ENCODE measurements at places on chromosomes 1 and 21.
A peak's percentile ranks its signal among the peaks of the same experiment; 100 is the strongest.

DNA sequence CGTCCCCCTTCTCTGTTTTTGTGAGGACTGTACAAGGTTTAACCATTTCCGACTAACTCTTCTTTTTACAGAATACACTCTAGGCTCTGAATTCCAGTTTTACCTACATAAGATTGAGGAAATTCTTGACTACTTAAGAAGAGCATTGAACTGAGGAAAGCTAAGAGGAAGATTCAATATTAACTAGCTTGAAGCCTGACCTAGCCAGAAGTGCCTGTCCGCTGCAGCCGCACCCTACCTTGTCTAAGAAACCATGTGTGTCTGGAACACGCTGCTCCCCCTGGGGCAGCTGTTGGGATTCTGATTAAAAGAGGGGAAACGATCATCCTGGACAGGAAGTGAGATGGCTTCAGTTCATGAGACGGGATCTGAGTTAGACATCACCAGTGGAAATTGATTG, 28.9 kb downstream of the CA6 start:
- DNase-seq: no peak

DNA sequence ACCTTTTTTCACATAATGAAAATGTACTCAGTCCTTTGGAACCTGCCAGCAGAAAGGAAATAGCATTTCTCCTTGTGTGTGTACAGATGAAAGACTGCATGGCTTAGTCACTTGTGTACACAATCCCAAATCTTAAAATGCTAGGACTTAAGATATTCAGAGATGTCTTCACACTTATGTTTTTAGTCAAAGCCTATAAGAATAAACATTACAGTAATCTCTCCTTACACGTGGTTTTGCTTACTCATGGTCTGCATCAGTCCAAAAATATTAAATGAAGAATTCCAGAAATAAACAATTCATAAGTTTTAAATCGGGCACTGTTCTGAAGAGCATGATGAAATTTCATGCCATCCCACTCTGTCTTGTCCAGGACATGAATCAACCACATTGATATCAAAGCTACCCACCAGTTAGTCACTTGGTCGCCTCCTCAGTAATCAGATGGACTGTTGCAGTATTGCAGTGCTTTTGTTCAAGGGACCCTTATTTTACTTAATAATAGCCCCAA, 75.7 kb upstream of the RRP15 start:
- DNase-seq: no peak

DNA sequence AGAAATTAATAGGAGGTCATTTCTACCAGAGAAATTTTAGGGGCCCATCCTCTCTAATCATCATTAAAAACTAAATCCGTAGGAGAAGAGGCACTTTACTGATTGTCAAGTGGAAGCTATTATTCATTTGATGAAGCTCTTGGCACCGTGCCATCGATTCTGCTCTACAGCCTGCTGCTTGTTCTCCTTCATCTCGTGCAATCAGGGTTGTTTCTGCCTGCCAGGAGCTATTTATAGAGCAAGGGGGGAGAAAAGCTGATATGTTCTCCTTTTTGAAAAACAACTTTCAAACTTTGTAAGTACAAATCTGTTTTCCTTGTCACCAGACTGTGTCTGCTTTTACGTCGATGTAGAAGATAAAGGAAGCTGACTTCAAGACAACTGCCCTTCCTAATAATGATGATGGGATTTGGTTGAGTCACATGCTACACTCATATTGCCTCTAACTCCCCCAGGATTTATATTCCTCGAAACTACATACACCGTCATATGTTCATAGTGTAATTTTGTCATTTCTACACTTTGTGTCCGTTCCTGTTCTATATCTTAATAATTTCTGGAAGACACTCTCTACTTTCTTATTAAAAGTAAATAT, 169.6 kb upstream of the LHX8 start:
- DNase-seq: no peak

DNA sequence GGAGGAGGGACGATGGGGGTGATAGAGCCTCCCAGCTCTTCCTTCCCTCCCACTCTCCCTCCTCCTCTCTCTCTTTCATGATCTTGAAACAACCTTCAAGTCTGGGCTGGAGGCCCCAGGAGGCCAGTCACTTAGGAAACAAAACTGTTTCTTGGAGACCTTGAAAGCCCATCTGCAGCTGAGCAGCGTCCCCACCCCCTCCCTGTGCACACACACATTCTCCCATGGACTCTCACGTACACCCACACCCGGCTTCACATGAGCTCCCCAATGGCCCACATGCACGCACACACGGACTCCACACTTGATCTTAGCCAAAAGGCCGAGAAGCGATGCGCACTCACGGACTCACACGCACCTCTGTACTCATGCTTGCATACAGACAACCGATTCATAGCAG, 3.2 kb upstream of the ATP1A2 start:
- no peak for DNase-seq

DNA sequence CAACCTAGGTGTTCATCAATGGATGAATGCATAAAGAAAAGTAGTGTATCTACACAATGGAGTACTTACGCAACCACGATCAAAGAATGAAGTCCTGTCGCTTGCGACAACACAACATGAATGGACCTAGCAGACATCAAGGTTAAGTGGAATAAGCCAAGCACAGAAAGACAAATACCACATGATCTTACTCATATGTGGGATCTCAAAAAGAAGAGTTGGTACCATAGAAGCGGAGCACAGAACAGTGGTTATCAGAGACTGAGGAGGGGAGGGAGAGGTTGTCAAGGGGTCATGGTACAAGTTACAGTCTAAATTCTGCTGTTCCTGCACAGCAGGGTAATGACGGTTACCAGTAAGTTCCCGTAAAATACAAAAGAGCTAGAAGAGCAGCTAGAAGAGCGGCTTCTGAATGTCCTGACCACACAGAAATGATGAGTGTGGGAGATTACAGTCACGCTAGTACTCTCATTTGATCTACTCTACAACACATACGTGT, 36.7 kb downstream of the NPHP4 start:
- no peak for DNase-seq

- no peak for DNase-seq
These were observed at the start of gene INAVA for GRCh38 chr1:200894712-200895442. Gene INAVA (plus strand): TSS chr1:200894900. CDS start chr1:200898401, 3,501 bp downstream.

DNA sequence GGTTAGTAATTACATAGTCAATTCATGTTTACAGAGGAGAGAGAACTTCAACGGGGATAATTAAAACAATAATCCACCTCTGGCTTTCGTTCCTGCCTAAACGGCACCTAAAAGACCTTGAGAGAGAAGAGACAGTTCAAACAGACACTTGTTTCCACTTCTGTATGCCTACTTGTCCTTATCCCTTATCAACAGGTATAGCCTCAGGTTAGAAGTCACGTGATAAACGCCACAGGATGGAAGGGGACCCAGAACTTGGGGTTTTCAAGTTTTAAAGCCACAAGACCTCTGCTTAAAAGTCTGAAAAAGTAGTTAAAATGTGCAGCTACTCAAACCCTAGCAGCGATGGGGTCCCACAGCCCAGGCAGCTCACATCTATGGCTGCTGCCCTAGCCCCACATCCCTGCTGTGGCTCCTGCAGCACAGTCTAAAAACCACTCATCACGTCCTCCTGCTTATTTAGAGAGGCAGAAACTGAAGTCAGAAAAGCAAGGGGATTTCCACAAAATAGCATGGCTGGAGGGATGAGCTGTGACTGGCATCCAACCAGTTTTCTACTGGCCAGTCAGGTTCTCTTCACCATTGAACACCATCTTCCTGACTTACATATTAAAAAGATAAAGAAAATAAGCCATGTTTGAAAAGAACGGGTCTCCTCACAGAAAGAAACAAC, 51.2 kb upstream of the SEC16B start:
- no peak for DNase-seq

DNA sequence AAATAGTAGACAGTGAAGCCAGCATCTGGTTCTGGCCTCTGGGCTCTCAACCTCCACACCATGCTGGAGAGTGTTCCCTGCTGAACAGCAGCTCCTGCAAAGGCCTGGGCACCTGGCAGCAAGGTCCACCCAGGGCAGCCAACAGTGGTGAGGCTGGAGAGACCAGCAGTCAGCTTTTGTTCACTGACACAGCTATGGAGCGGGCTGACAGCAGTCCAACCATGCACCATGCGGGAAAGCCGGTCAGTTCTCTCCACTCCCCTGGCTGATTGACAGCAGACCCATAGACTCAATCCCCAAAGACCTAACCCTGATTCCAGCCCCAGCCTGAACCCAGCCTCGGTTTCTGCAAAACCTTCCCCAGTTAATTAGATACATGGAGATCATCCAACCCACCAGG, 49.0 kb downstream of the KLHDC7A start:
- no peak for DNase-seq

GRCh38 chr21:44337941-44338895, 972 bp downstream of the CFAP410 start:
- no peak for DNase-seq

DNA sequence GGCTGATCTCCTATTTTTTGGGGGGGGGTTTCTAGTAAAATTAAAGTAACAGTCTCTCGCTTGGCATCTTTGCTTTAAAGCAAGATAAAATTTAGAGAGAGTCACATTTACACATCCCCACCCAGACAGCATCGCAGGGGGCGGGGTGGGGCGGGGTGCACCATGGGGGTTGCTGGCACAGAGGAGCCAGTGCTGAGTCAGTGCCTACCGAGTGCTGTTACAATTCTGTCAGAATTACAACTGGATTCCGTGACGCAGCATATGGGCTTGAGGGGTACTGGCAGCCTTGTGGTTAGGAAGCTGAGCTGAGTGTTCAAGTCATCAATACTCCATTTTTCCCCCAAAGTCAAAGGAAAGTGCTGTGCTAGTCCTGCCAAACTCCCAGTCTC, 175.9 kb downstream of the PRDM16 start:
- DNase-seq: no peak

- DNase-seq: peak; percentile 85
These were observed 181.8 kb downstream of the KAZN start for GRCh38 chr1:14780271-14780670.

DNA sequence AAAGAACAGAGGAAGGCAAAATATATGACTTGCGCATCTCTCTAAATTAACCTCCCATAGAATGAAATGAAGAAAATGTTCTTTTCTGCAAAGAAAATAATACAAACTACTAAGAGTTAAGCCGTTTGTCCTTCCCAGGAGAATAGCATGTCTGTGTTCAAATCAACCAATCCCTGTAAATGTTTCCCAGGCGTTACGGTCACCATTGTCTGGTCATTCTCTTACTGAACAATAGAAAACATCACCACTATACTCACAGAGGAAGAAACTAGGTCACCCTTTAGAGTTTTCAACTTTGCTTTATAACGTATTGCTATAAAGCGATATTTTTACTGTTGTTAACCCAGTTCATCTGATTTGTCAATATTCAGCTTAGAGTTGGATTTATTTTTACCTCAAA, 34.1 kb downstream of the COL11A1 start:
- DNase-seq: no peak

- no peak for DNase-seq
These were observed 15.6 kb upstream of the ALG14 start for GRCh38 chr1:95088303-95088702.

- no peak for DNase-seq
These were observed 66.4 kb downstream of the RGS13 start for GRCh38 chr1:192702212-192702902.

DNA sequence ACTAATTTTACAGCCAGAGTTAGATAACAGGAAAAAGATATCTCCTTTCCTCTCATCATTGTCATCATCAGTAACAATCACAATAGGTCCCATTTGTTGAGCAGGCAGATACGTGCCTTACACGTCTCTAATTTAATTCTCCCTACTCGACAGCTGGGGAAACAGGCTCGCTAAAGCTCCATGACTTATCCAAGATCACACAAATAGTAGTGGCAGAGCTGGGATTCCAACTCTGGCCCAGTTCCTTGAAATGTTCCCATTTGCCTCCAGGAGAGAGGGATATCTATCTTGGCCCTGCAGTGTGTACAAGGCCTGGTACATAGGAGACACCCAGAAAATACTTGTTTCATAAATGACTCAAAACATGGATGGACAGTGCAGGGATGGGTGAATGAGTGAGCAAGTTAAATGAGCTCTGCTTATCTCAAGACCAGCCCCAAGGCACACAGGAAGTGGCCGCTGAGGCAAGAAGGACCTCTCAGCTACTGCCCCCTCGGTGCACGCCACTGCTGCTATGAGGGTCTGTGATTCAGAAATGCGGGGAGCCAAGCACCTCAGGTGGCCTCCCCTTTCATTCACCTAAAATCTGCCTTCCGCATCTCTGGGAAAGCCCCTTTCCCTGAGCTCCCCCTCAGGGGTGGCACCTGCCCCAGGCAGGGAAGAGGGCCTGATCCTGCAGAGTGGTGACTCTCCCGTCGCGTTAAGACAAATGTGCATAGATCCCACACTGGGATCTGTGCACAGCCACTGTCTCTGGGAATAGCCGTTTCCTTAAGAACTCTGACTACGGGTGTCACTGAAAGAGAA, 3.6 kb downstream of the KCNN3 start:
- no peak for DNase-seq

- DNase-seq: peak; percentile 41
These were observed 110.0 kb downstream of the GRIK3 start for GRCh38 chr1:36924282-36924811.

- DNase-seq: no peak
These were observed 160.5 kb downstream of the PEX14 start for GRCh38 chr1:10635085-10635896.

GRCh38 chr1:241391926-241392710, 35.1 kb upstream of the RGS7 start:
- no peak for DNase-seq

- no peak for DNase-seq
These were observed 300.9 kb downstream of the BRINP3 start for GRCh38 chr1:190176776-190177175.

DNA sequence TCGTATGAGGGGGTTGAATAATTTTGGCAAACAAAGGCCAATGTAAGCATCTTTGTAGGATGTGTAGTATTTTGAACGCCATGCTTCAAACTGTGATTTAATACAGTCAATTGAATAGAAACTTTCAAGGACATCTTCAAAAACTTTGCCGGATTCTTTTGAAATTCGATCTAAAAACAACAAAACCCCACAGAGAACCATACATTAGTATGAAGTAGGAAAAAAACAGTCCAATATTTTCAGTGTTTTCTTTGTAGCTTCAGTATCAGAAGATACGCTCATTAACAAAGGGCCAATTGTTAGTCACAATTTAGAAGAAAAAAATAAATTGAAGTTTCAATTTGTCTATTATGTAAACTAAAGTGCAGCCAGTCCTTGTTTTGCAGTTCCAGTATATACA, 20.7 kb upstream of the SYNJ1 start:
- DNase-seq: no peak

- no peak for DNase-seq
These were observed 15.4 kb downstream of the ANGPTL3 start for GRCh38 chr1:62612770-62613169.

- DNase-seq: no peak
These were observed 13.1 kb downstream of the ACTN2 start for GRCh38 chr1:236699366-236699765.

DNA sequence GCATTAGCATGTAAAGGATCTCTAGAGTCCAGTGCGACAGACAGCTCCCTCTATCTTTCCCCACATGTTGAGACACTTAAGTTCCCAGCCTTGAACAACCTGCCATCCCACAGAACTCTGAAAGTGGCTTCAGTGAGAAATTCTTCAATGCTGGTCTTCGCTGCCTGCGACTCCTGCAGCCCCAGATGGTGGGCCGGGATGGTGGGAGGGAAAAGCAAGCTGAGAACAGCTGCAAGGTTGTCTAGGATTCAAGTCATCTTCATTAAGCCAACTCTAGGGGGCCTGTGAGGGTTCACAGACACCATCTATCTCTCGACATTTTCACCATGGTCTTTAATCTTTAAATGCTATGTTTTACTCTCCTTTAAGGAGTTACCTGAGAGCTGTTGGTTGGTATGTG, 185.5 kb upstream of the C1orf174 start:
- no peak for DNase-seq

Measured in suppressor macrophage treated with lipopolysaccharide for 4 hours (primary cell).